ENCODE measurements at places on chromosomes 2 and 18.
A peak's percentile ranks its signal among the peaks of the same experiment; 100 is the strongest.

DNA sequence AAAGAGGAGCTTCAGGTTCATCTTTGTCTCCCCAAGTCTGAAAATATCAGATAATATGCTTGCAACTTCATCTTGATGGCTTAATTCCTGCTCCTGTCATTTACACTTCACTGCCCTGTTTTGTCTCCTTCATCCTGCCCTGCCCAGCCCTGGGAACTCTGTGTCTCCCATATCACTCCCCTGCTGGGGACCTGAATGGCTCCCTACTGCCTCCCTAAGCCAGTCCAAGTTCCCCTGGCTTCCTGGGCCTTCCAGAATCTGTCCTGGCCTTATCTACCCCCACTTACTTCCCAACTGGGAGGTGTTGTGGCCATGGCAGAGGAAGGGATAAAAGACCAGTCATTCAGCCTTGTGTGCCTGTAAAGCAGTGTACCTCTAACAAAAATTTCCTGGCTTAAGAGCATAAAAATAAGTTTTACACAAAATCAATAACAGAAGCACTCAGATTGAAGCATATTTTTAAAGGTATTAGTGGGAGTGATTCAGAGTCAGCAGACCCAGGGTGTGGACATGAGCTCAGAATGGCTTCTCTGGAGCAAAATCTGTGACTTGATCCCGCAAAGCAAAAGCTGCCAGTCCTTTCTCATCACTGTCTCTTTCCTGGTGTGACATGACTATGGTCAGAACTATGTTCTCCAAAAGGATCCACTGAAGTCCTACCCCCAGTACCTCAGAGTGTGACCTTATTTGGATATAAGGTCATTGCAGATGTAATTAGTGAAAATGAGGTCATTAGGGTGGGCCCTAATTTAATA lies 59.1 kb downstream of the INO80C start:
- DNase-seq, result no peak

GRCh38 chr2:28979041-28979440 lies 2.1 kb upstream of the TOGARAM2 start:
- DNase-seq, result no peak

DNA sequence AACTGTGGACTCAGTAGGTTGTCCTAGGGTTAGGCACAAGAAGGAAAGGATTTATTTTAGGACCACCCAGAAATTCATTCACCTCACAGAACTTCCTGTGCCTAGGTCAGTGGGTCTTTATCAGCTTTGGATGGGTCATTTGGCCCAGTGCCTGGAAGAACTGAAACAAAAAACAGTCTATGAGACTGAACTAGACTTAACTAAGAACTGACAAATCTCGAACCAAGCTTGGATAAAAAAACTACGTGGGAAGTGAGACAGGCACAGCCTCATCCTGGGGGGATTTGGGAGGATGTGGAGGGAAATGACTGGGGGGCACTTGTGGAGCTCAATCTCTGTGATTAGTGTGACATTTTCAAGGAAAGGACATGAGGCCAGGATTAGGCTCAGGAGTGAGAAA lies 2.3 kb upstream of the OST4 start:
- DNase-seq, result no peak

DNA sequence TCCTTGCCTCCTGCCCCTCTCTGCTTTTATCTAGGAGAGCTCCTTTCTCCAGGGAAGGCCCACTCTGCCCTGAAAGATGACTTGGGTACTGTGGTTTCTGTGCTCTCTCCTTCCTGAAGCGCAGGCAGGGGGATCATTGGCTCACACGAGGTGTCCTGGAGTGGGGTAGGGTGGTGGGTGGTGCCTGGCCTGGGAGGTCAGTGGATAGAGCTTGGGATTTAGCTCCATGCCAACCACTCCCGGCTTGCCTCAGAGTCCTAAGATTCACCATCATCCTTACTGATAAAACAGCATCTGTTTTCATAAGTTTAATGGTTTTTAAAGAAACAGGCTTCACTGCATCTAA lies 63.1 kb downstream of the CIB4 start:
- no peak for DNase-seq

- DNase-seq, result no peak
These were observed 34.1 kb upstream of the UBE2F start for GRCh38 chr2:237932731-237933131.

- no peak for DNase-seq
These were observed 89.6 kb downstream of the MCFD2 start for GRCh38 chr2:46825939-46826568.

- peak; percentile 52 for DNase-seq
These were observed 36.4 kb downstream of the COL5A2 start for GRCh38 chr2:189142893-189143759.

- no peak for DNase-seq
These were observed 1067.6 kb upstream of the ACVR2A start for GRCh38 chr2:146777181-146777580.

DNA sequence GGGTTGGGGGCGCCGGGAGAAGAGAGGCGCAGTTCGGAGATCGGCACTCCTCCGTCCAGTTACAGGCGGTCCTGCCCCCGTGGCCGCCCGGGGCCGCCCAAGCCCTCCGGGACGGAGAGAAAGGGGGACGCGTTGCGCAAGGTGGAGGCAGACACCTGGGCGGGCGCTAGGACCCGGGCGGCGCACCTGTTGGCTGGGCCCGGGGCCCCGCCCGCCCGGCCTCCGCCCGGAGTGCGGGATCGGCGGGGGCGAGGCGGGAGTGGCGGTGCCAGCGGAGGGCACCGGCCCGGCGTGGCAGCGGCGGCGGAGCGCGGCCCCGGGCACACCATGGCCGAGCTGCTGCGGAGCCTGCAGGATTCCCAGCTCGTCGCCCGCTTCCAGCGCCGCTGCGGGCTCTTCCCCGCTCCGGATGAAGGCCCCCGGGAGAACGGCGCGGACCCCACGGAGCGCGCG lies at the start of gene SGPP2:
TSS of gene SGPP2 (plus strand) at position 268 of the 453 bp plus-strand sequence. CDS start at position 328, 60 bp downstream.
- peak; percentile 49 for DNase-seq

All from activated CD4-positive, alpha-beta memory T cell treated with anti-CD3 and anti-CD28 coated beads for 36 hours (primary cell).